ENCODE measurements at places on chromosomes 6 and 20.

DNA sequence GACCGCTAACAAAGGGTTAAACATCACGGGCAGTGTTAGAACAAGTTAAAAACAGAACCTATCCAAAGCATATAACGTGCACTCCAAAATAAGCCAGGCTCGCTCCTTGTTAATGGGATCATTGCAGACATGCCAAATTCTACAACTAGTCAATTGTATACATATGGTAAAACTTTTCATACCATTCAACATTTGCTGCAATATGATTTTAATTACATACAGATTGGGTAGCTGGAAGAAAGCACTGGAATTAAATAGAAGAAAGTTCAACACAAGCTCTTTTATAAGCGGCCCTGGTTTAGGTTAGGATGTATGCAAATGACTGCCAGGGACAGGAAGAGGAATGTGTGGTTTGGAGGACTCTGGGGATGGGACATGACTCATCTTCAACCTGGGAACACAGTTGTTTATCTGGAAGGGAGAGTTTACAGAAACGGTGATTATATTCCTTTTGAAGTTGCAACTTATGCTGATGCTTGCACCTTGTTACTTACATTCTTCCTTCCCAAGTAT, 62.5 kb upstream of the TIAM2 start:
- no peak for DNase-seq

GRCh38 chr6:47581591-47581990, 104.0 kb downstream of the CD2AP start:
- no peak for DNase-seq

DNA sequence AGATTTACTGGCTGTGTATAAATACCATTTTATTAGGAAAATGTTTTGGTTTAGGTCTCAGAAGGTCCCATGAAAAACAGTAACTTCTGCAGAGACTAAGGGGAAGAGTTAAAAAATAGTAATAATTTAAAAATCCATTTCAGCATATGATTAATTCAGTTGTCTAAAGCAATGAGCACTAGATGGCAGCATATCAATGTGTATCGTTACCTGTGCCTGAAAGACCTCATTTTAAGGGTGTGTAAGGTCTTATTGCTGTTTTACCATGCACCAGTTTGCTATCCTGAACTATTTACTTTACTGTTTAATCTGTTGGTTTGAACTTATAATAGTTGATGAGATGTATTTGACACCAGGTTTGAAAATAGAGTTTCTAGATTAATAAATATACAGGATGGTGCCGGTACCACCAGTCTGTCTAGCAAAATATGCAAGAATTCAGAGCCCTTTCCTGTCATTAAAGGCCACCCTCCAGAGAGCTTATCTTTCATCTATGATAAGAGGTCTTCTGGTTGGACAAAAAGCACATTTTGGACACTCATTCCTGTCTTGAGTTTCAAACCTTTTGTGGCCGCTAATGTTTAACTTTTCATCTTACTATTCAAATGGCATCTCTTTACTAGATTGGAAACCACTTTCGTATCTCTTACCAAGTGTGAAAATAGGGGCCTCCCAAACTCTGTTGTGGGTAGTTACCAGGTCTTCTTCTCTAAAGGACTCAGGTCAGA, 8.9 kb upstream of the AHI1 start:
- DNase-seq: peak; percentile 38

DNA sequence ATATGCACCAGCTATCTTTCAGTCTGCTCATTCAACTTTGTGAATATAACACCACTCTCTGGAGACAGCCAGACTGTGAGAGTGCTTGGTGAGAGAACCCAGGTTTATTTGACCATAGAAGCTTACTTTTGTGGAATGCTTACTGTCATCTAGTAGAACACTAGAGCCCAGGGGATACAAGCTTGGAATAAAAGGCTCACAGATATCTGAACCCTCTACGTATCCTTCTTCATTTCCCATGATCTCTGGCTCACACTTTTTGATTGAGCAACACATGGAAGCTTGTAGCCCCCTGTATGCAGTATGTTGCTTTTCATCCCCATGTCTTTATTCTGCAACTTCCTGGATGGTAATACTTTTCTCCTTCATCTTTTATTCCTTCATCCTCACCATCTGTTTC, 835.3 kb upstream of the CITED2 start:
- no peak for DNase-seq

DNA sequence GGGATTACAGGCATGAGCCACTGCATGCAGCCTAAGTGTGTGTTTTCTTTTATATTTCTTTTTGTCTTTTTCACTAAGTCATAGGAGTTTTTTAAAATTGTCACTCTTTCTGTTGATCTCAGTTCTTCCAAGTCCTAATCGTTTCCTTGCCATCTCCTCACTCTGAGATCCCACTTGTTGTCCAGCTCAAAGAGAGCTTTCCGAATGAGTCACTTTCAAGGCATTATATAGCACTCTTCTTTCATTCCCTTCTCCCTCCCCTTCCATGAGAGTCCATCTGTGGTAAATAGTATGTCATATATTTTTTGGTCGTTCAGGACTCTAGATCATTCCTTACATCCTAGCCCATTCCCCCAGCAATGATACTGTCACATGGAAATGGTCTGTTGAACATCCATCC, 4.3 kb downstream of the VAPB start:
- no peak for DNase-seq

- DNase-seq: peak; percentile 68
Observed at GRCh38 chr6:83511901-83512681, at the start of gene PRSS35. PRSS35 (plus strand) TSS chr6:83512534; CDS start chr6:83523442, 10,908 bp downstream.

DNA sequence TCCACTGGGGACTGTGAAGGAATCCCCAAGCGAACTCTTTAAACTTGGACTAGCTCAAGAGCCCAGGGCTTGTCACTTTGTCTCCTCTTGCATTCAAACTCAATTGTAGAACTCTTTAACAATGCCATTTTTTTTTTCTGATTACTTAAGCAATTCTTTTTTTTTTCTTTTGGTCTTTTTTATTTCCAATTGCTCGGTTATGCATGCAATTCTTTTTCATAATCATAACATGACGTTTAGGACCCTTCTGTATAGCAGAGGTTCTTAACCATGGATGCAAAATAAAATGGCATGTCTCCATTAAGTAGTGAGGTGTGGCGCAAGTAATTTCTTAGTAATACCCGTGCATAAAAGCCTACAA, 466 bp upstream of the BFSP1 start:
- no peak for DNase-seq

GRCh38 chr6:138129190-138129589, 22.0 kb upstream of the PERP start:
- no peak for DNase-seq

DNA sequence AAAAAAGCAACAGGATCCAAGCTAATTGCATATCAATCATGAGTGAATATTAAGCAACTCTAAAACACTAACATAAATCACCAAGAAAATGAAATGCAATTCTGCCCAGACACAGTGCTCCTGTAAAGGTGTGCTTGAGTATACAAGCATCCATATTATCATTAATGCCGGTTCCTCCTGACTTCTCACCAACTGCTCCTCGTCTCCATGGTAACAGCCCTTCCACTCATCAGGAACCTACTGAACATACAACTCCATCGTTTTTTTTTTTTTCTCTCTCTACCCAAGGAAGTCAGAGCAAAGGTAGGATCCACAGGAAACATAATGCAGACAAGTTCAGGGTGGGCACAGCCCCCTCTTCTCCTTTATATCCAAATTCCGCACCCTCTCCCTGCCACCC, 12.4 kb downstream of the GABBR1 start:
- no peak for DNase-seq

GRCh38 chr6:155861821-155862220, 406.2 kb upstream of the NOX3 start:
- DNase-seq: no peak

DNA sequence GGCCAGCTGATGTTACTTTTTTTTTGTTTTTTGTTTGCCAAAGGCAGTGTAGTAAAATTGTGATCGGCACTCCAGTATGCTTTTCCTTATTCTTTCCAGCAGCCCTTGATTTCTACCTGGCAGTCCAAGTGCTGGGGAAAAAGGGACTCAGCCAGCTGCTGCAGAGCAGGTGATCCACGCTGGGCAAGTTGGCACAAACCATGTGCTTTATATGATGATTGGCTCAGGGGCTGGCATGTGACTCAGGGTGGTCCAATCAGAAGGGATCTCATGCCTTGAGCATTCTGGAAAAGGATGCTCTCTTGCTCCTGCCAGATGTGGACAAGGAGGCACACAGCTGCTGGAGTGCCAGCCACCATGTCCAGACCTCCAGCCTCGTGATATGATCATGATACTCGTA, 54.5 kb downstream of the SULF2 start:
- no peak for DNase-seq

DNA sequence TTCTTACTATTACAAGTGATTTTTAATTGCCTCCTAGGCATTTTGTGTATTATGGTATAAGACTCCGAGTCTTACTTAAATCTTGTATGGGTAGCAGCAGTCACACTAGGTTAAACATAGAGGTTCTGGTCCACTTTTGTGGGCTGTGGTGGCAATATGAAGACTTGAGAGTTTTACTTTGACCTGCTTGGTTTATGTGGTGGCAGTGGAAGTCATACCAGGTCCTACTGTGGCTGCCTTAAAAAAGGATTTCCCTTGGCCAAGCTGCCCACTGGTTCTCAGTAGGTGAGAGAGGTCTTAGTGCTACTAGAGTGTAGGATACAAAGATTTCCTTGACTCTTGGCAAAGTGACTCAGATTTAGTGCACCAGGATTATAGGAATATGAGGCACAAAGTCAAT, 44.2 kb upstream of the NKAIN2 start:
- no peak for DNase-seq

- peak; percentile 84 for DNase-seq
Observed at GRCh38 chr6:125507987-125508655, 206.4 kb upstream of the HDDC2 start.

GRCh38 chr6:49664817-49665216, 28.2 kb upstream of the RHAG start:
- DNase-seq: no peak

DNA sequence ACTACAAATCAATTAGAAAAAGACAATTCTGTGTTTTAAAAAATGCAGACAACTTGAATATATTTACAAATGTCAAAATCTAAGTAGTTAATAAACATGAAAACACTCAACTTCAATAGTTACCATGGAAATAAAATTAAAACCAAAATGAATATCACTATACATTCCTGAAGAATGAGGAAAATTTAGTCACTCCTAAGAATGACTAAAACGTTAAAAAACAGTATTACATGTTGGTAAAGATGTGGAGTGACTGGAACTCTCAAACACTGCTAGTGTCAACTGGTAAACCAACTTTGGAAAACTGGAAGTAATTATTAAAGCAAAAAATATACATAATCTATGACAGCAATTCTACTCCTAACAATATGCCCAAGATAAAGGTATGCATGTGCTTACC, 36.3 kb downstream of the AHI1 start:
- DNase-seq: no peak

DNA sequence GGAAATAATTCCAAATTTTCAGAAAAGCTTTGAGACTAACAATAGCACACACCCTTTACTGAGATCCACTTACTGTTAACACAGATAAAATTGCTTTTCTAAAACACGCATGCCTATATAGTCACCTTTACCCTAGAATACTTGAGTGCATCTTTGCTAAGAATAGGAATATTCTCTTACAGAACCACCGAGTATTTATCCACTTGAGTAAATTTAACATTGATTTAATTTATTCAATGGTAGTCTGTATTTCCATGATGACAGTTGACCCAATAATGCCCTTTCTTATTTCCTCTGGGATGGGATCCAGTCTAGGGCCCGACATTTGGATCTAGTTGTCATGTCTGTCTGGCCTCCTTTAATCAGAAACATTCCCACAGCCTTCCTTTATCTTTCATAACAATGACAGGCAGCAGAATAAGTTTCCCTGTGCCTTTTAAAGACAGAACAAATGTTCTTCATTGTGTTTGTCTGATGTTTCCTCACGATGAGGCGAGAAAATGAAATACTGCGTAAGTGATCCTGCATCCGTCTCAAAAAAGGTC, 56.6 kb upstream of the ERVFRD-1 start:
- DNase-seq: no peak

- DNase-seq: no peak
Observed at GRCh38 chr6:46583081-46583480, 69.5 kb downstream of the CYP39A1 start.

- DNase-seq: no peak
Observed at GRCh38 chr6:2950713-2951112, 20.7 kb downstream of the SERPINB6 start.

DNA sequence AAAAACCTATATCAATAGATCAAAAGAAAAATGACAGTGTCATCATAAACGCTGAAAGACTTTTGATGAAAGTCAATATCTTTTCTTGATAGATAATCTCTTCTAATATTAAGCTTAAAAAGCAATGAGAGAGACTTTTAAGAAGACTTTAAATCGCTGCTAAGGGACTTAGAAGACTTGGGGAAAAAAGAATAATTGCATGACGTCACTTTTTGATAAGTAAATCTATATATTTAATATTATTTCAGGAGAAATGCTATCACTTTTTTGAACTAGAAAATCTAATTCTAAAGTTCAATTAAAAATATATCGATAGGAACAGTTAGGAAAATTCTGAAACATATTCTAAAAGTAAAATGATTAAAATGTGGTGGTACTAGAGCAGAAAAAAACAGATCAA, 78.7 kb upstream of the TSHZ2 start:
- DNase-seq: no peak

DNA sequence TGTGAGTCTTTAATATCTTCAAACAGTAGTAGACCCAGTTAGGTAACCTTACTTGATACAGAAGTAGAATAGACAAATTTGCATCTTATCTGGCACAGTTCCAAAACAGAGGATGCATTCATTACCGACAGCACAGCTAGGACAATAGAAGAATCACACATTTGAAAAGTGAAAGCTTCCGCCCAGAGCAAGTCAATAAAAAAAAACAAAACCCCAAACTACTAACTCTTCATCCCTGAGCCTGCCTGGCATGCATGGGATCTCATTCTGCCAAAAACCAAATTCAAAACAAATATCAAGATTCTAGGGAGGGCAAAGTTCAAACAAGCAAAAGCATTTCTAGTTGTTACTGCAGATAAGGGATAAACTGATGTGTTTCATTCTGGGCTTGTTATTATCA, 235.4 kb downstream of the BTBD9 start:
- DNase-seq: peak; percentile 79

- DNase-seq: no peak
Observed at GRCh38 chr20:61942526-61942925, 123.2 kb downstream of the TAF4 start.

GRCh38 chr20:25038103-25038410, 19.9 kb downstream of the ACSS1 start:
- DNase-seq: no peak

- no peak for DNase-seq
Observed at GRCh38 chr6:160139420-160139851, 17.8 kb downstream of the SLC22A1 start.
